ENCODE measurements at places on chromosomes 16 and 17.
A peak's percentile ranks its signal among the peaks of the same experiment; 100 is the strongest.

DNA sequence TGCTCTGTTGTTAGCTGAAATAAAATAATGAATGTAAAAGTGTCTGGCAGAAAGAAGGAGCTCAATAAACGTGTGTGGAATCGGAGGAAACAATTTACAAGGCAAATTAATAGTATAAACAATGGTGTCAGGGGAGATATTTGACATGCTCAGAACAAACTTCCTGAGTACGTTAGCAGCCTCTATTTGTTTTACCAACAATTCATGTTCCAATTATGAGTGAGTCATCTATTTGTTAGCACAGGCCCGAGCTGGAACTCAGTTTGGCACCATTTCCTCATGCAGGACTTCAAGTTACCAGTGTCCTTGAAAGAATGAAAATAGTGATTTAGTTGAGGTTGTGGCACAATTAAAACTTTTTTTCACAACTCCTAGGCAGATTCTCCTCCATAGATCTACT, 9.1 kb downstream of the ASIC2 start:
- peaks cover 13% of the 10 kb centered on the region for H3K27me3 ChIP-seq
- H3K4me1 ChIP-seq = no peaks in the 10 kb centered on the region
- DNase-seq = no peak
- H3K27ac ChIP-seq = no peak overlapping the region

DNA sequence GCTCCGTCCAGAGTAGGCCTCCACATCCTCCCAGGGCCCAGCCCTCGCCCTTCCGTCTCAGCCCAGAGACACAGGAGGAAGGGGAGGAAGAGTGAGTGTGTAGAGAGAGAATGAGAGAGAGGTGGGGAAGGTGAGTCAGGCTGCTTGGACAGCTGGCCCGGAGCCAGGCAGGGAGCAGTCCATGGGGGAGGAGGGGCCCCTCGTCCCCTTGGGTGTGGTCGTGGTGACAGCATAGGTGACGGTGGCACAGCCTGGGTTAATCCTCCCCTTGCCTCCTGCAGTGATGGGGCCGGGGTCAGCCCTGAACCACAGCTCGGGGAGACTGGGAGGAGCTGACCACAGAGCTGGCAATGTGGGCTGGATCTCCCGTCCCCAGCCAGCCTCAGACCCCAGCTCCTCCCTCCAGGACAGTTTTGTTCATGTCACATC, 36.5 kb downstream of the FA2H start:
- no peak for DNase-seq
- no peaks in the 10 kb centered on the region for H3K4me1 ChIP-seq
- no peak overlapping the region for H3K27ac ChIP-seq

DNA sequence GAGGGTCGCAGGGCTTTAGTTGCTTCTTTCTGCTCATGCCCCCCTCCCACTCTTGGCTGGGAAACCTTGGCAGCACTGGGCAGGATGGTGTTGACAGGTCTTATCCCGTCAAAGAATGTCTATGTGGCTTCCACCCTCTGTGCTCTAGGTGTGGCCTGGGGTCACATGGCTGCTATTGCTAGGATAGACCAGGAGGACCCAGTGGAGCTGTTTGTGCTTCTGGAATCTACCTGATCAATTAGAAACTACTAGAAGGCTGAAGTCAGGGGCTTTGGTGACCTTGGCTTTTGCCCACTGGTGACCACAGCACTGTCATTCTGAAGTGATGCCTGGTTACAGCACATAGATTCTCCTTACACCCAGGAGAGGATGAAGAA, 105.8 kb downstream of the CMIP start:
- no peak overlapping the region for H3K4me3 ChIP-seq
- H3K36me3 ChIP-seq = no peaks in the 10 kb centered on the region
- H3K27ac ChIP-seq = peak overlapping the region; percentile 20
- no peaks in the 10 kb centered on the region for H3K27me3 ChIP-seq
- DNase-seq = no peak

- H3K4me1 ChIP-seq = peaks cover 4% of the 10 kb centered on the region
- no peak overlapping the region for H3K27ac ChIP-seq
- no peak overlapping the region for H3K4me3 ChIP-seq
- peaks cover 8% of the 10 kb centered on the region for H3K27me3 ChIP-seq
- peak; percentile 35 for DNase-seq
These were observed 7.4 kb downstream of the PRCD start for GRCh38 chr17:76547183-76547641.

DNA sequence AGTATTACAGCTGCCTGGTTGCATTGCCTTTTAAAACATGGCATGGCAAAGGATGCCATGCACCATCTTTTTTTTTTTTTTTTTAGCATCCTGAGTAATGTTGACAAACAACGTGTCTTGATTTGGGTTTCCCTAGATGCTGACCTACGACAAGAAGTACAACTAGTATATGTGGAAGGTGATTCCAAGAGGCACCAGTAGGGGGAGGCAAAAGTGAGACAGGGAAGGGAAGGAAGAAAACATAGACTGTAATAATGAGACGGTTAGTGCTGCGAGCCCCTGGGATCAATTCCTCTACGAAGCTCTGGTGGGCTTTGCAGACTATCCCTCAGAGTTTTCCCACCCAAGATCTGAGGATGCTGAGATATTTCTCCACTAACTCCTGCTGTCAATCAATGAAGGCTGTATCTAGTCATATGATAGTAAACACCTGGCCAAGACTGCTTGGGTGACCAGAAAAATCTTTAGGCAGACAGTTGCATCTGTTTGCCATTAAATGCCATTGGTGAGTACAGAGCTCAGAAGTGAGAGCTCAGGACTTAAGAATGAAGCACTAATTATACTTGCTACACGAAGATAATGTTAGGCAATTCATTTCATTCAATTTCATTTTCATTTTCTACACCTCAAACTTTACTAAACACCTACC, 458.6 kb upstream of the GOT2 start:
- H3K4me3 ChIP-seq = no peak overlapping the region
- peaks cover 3% of the 10 kb centered on the region for H3K4me1 ChIP-seq

DNA sequence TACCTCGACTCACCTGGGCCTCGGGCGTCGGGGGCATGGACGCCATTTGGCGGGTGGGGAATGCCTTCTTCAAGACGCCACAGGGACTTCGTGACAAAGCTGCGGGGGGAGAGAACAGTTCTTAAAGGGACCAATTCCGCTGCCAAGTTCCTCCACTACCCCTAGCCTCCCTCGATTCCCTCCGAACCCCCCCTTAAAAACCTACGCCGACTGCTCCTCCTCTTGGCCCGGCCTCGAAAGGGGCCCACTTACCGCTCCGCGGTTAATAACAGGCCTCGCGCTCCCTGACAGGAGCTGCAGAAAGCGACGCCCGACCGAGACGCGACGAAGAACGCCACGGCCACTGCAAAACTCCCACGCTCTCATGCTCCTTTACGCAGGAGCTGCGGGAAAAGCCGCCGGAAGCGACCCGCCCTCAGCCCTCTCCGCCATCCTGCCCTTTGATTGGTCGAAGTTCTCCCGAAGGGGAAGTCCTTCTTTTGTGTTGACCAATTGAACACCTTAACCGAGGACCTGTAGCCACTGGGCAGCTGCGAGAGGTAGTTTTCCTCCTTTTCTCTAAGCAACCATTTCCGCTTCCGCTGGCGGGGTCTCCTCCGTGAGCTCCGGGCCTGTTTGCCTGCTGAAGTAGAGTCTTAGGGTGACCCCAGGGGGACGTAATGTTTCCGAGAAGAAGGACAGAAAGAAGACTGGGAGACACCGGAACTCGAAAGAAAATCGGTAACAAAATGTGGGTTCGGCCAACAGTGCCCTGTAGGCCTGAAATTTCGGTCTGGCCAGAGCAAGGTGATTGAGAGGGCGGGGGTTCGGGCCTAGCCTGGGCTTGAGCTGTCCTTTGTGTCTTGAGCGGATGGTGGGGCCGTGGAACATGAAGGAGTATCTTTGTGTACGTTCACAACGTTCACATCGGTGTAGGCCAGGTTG, at the start of the genes NAA60 and ZNF597:
Gene NAA60 (plus strand): TSS at position 573 of the 924 bp plus-strand sequence. CDS start 32,548 bp downstream, outside the sequence.
Gene ZNF597 (minus strand): TSS at position 397 of the 924 bp plus-strand sequence. CDS start 351 bp downstream, at position 46.
- H3K27me3 ChIP-seq = no peaks in the 10 kb centered on the region
- H3K4me3 ChIP-seq = peak within 1 kb of the TSS; percentile 97
- H3K27ac ChIP-seq = peak within 1 kb of the TSS; percentile 97
- H3K4me1 ChIP-seq = peaks cover 14% of the 10 kb centered on the region
- peak; percentile 79 for DNase-seq

DNA sequence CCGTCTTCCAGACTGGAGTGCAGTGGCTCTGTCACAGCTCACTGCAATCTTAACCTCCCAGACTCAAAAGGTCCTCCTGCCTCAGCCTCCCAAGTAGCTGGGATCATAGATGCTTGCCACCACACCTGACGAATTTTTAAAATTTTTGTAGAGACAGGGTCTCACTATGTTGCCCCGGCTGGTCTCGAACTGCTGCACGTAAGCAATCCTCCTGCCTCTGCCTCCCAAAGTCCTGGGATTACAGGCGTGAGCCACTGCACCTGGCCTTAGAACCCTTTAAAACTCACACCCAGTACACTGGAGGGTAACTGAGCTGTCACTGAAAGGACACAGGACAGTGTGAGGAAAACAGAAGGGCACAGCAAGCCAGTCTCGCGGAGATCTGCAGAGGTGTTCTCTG, 97.6 kb upstream of the NOL11 start:
- no peaks in the 10 kb centered on the region for H3K27me3 ChIP-seq
- no peak overlapping the region for H3K27ac ChIP-seq
- H3K36me3 ChIP-seq = no peaks in the 10 kb centered on the region
- DNase-seq = no peak

DNA sequence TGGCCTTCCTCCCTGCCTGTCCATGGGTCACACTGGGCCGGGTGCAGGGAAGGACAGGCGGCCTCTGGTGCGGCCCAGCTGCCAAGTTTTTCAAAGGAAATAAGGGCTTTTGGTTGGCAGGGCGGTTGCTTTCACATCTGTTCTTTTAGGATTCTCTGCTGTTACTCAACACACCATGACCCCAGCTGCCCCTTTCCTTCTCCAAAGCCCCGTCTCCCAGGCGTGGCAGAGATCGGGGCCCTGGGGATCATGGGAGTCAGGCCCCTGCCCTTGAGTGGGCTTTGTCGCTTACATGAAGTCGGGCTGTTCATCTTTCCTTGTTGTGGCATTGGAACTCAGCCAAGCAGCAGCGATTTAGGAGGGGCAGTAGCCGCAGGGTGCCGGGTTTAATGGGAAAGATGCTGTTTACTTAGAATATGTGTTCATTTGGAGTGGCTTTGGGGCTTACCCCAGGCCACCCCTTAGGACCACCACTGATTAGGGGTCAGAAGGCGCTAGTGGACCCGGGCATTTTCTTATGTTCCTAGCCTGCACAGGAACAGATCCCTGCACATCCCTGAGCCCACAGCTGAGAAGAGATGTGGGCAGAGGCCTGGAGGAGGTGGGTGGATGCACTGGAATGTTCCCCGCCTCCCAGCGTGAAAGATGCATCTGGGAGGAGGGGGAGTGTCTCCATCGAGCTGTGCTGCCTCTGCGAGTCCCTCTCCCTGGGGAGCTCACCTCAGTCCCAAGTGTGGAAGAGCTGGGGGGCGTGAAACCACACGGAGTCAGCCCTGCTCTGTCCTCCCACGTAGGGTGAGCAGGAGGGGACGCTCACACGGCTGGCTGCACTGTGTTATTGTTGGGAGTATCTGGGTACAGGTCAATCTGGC, 6.8 kb upstream of the ADCY7 start:
- DNase-seq = no peak
- no peak overlapping the region for H3K27ac ChIP-seq
- H3K36me3 ChIP-seq = peaks cover 2% of the 10 kb centered on the region

DNA sequence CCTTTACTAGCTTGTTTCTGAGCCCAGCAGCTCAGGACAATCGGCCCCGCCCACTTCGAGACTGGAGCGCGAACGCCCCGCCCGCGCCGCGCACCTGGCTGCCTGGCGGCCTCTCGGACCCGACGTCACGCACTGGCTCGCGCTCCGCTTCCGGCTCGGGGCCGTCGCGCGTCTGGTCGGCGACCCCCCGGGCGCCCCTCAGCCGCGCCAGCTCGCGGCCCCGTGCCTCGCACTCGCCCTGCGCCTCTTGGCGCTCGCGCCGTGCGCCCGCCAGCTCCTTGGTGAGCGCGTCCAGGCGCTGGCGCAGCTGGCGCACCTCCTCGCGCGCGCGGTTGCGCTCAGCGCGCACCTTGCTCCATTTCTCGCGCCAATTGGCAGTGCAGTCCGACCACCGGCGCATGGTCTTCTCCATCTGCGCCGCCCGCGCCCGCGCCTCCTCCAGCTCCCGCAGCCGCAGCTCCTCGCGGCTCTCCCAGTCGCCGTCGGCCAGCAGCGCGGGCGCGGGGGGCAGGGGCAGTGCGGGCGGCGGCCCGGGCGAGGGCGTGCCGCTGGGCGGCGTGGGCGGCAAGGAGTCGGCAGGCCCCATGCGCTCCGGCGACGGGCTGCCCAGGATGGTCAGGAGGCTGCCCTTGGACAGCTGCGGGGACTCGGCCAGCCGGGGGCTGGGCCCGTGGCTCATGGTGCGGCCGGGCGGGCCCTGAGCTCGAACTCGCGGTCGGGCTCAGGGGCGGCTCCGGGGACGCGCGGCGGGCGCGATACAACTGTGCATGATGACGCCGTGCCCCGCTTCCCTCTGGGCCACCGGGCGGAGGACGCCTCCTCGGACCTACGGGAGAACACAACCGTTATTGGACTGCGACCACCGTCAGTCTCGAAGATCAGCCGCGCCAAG, 7.6 kb downstream of the CCDC102A start:
- no peak for DNase-seq
- H3K27me3 ChIP-seq = no peaks in the 10 kb centered on the region
- H3K27ac ChIP-seq = no peak overlapping the region
- H3K4me3 ChIP-seq = no peak overlapping the region

GRCh38 chr17:43754947-43755346, 3.6 kb downstream of the SOST start:
- H3K27ac ChIP-seq = no peak overlapping the region
- DNase-seq = no peak
- peaks cover 13% of the 10 kb centered on the region for H3K4me1 ChIP-seq
- H3K36me3 ChIP-seq = no peaks in the 10 kb centered on the region
- H3K4me3 ChIP-seq = no peak overlapping the region
- peaks cover 46% of the 10 kb centered on the region for H3K27me3 ChIP-seq

DNA sequence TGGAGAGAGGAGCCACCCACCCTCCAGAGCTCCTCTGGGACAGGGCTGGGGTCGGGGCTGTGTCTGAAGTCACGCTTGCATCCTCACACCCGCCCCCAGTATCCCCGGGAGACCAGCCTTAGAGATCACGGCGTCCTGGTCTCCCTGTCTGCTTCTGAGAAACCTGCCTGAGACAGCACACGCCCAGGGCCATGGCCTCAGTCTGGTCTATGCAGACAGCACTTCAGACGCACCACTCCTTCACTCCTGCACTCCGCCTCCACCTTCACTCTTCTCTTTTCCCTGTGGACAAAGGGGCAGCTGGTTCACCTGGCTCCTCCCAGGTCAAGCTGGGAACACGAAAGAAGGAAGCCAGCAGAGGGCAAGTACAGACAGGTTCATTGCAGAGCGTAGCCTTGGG, 248.0 kb upstream of the GSE1 start:
- no peaks in the 10 kb centered on the region for H3K36me3 ChIP-seq
- H3K4me1 ChIP-seq = no peaks in the 10 kb centered on the region
- no peak for DNase-seq
- no peaks in the 10 kb centered on the region for H3K27me3 ChIP-seq
- no peak overlapping the region for H3K4me3 ChIP-seq

DNA sequence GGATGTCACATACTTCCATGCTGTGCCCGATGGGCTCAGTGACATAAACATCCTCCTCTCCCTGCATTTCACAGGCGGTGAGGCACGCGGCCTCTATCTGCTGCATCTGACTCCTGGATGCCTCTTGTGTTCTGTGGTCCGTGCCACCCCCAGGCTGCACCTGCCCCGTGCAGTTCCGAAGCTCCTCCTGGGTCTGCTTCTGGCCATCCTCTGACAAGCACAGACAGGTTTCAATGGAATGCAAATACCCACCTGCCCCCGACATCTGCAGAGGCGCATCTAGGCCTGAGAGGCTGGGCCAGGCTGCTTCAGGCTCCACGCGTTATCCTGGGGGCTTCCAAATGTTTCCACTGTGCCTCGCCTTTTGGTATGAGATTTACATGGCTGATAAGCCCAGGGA, 46.3 kb upstream of the DNAH17 start:
- no peaks in the 10 kb centered on the region for H3K4me1 ChIP-seq
- H3K27ac ChIP-seq = no peak overlapping the region
- no peak overlapping the region for H3K4me3 ChIP-seq
- H3K27me3 ChIP-seq = peaks cover 3% of the 10 kb centered on the region
- DNase-seq = no peak
- H3K36me3 ChIP-seq = no peaks in the 10 kb centered on the region
